ENCODE measurements at places on chromosomes 16 and 17. TPM values are rescaled to one million over a fixed set of nuclear protein-coding genes. Genes with fewer than 3 reads are reported as not detected.

DNA sequence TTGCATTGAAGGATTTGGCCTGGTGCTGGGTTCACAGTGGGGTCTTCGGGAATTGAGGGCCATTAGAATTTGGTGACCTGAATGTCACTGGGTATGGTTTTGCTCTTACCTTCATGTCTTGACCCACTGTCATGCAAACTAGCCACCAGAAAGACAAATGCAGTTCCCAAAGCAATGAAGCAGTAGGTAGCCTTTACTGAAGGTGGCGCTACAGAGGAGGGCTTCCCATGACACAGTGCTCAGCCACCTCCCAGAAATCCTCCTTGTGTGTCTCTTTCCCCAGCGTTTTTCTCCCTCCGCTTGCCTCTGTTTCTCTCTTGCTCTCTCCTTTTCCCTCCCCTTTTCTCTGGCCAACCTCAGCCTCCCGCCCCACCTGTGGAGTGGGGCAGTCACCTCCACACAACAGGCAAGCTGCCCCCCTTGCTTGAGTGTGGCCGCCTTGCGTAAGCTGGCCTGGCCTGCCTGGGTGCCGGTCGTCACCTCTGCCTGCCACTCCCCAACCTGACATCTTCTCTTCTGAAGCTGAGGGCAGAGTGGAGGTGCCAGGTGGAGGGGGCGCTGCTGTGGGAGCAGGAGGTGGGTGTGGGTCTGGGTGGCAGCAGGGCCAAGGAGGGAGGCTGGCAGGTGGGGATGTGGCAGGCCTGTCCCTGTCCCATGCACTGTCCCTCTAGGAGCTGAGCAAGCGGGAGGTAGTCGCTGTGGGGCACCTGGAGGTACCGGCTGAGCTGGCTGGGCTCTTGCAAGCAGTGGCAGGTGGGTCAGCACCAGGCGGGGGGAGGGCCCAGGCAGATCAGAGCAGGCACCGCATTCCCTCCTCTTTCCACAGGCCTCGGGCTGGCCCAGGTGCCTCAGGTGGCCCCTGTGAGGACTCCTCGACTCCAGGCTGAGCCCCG lies 34.7 kb downstream of the MYO15A start:
- DNase-seq, result no peak

DNA sequence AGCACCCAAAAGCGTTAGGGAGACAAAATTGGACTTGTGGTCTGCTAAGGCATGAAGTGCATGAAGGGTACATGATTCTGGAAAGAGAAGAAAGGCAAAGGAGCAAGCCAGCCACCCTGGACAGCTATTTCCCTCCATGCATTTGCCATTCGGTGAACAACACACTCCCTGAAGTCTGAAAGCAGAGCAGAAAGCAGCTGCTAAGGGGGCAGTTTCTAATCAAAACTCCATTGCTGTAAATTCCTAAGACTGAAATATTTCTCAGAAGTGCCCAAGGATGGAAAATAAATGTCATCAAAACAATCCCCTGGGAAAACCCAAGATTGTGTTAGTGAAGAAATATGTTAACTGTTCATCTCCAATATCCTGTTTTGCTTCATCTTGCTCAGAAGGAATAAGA lies 44.3 kb downstream of the PMP22 start:
- no peak for DNase-seq

GRCh38 chr16:75017670-75018525 lies 19.1 kb downstream of the ZNRF1 start:
- no peak for DNase-seq

GRCh38 chr16:27572711-27573110 lies 22.8 kb downstream of the KATNIP start:
- no peak for DNase-seq

Gene ACE
- 7.5 TPM for polyA plus RNA-seq

Measured in CD4-positive, alpha-beta memory T cell (primary cell).